ENCODE measurements at places on chromosomes 7 and 10.

GRCh38 chr10:35546824-35547225, 58.3 kb upstream of the GJD4 start:
- DNase-seq: peak; percentile 76

- DNase-seq: no peak
Measured at GRCh38 chr7:19117091-19117869, at the start of gene TWIST1. TSS of gene TWIST1 (minus strand) at chr7:19117636. CDS start at chr7:19117321, 315 bp downstream.

DNA sequence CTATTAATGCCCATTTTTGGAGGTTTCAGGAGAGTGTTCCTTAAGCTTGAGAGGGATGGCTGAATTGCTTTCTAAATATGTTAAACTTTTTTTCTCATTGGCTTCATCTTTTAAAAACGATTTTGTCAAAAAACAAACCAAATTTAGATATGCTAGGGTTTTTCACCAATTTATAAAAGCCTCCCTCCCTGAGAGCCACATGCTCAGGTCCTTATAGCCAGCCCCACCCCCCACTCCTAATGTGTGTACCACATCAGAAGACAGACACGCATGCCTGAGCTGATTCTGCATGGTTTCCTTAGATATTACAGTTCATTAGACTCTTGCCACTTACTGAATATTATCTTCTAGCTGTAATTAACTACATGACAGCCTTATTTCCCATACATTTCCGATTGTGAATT, 2.0 kb downstream of the CUL1 start:
- peak; percentile 33 for DNase-seq

DNA sequence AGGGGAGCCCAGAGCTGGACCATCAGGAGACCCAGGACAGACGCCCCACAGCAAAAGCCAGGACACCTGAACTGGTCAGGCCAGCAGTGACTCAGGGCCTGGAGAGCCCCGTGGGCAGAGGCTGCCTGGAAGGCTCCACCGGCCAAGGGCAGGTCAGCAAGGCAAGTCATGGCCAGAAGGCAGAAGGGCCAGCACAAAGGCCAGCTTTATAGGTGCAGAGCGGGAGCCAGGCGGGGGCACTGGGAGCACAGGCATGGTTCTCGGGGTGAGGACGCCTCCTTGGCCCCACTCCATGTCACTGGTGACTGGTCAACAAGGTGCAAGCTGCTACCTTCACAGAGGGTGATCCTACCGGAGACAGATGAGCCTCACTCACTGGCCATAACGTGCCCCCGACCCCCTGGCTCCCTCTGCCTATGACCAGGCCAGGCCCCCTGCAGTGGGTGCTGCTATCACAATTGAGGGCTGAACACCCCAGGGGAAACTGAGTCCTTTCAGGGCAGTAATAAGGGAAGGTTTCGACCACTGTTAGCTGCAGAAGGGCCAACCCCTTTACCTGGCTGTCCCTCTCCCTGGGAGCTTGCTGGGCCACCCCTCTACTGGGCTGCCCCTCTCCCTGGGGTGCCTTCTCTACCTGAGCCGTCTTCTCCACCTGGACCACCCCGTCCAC, 317.4 kb downstream of the PTPRN2 start:
- DNase-seq: no peak

- DNase-seq: no peak
Measured at GRCh38 chr10:44154956-44155355, 229.9 kb downstream of the CXCL12 start.

DNA sequence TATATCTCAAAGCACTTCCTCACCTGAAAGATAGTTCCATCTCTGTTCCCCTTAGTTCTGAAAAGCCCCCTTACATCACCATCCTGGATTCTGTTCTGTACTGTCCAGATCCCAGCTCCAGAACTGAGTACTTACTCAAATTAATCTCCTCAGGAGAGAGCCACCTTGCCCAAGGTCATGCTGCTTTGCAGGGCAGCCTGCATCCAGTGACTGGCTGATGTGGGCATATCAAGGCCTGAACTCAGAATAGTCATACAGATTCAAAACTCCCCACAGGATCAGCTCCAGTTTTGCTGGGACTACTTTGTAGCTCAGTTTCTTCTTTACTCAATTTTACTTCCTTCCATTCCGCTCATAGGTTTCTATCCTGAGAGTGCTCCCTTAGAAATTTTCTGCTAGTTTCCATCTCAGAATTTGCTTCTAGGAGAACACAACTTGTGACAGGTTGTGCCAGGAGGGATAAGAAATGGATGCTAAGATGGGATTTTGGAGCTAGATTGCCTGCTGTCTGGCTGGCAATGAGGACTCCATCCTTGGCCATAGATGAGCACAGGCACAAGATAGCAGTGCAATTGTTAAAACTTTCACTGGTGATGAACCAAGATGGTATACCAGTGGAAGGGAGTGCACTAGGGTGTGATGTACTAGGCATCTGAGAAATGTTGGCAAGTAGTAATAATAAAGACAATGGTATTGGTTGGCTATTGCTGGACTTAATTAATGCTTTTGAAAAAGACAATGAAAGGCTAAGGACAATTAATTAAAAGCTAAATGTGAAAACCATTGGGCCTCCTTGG, 17.3 kb downstream of the SRGN start:
- DNase-seq: no peak

GRCh38 chr10:51960494-51960895, 261.1 kb upstream of the CSTF2T start:
- DNase-seq: peak; percentile 23

DNA sequence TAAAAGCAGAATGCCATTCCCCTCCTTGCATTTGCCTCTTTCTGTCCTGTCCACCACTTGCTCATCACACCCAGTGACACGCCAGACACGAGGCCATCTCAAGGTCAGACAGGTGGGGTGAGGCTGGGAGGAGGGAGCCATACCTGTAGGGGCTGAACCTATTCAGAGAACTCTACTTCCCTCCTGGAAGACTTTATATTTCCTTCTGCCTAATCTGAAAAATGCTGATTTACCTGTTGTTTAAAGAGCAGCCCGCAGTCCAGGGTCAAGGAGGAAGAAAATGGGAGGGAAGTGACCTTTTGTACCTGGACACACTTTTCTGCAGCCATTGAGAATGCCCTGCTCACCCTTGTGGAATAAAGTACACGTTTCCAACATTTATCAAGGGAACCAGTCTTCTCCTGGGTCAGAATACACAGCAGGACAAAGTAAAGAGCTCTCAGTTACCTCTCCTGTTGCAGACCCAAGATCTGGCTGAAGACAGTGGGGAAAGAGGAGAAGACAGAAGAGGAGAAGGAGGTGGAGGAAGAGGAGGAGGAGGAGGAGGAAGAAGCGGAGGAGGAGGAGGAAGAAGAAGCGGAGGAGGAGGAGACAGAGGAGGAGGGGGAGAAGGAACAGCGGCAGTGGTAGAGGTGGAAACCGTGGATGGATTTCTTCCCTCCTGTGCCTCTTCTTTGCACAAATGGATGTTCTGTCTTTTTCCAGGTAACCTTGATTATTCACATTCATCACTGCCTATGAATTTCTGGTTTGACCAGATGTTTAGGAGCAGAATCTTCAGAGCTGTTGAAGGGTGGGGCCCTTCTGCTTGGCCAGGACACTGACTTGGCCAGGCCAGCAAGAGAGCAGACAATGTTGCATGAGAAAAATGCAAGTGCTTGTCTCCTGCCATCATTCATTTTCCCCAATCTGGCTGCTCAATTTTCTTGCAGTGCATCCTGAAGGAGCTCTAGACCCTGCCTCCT, 1.2 kb upstream of the BLNK start:
- DNase-seq: no peak

DNA sequence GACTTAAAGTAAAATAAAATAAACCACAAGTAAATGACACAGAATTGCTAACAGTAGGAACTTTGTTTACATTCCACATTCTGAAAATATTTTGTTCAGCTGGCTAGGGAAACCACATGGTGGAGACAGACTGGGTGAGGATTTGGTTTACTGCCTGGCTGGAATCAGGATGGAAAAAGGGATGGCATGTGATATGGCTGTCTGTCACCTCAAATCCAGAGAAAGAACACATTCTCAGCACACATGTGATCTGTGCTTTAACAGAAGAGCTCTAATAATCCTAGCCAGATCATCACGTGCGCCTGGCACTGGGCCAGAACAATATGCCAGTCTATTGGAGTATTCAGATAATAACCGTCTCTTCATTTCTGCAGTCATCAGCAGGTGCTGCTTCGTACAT, 90.9 kb upstream of the PIP4K2A start:
- no peak for DNase-seq

GRCh38 chr7:36286226-36286625, 103.4 kb upstream of the ANLN start:
- no peak for DNase-seq

DNA sequence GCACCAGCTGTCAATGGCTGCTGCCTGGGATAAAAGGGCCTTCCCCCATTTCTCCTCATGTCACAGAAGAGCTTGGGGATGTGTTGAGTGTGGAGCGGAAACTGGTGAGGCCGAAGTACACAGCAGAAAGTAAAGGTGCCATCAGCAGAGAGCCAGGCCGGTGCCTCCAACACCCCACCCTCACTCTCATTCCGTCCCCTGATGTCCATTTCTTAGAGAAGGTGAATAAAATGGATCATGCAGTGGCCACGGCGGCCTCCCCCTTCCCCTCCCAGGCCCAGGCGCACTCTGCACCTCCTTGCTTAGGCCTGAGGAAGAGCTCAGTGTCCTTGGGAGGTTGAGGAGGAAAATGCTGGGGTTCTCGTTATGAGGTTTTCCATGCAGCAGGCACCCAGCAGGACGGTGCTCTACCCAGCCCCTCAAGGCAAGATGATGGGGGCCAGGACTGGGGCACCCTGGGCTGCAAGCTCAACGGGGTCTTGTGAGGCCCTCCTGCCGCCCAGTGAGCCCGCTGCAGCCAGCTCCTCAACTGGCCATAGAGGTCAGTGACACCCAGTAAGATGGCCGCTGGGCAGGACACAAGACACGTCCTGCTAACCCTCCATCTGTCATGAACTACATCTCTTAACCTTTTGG, 163.9 kb downstream of the ADARB2 start:
- DNase-seq: no peak

GRCh38 chr10:4024027-4024426, 239.0 kb upstream of the KLF6 start:
- no peak for DNase-seq

DNA sequence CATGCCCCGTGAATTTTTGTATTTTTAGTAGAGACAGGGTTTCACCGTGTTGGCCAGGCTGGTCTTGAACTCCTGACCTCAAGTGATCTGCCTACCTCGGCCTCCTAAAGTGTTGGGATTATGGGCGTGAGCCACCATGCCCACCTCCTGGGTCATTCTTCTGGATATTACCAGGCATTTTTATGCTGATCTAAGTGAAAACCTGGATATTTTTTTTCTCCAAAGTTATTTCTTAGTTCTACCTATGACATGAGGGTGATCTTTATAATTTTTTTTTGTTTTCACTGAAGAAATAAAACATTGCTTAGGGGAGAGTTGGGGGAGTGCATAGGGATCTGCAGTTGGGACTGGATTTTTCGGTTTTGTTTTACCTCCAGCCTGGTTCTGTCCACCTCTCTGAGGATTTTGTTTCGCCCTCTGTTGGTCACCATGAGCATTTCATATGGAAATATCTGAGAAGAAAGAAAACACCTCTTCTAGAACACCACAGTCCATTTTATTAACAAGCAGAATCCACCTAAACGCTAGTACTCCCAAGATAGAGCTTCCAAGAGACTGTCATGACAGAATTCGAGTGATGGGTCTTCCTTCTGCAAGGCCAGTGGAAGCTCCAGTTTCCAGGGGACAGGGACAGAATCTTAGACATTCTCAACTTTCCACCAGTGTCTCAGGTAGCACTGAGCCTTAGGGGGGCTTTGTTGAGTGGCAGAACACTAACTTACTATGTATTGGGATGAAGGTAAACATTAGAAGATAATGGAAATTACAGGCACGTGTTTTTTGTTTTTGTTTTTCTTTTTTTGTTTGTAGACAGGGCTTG, 33.4 kb upstream of the AFAP1L2 start:
- DNase-seq: no peak

DNA sequence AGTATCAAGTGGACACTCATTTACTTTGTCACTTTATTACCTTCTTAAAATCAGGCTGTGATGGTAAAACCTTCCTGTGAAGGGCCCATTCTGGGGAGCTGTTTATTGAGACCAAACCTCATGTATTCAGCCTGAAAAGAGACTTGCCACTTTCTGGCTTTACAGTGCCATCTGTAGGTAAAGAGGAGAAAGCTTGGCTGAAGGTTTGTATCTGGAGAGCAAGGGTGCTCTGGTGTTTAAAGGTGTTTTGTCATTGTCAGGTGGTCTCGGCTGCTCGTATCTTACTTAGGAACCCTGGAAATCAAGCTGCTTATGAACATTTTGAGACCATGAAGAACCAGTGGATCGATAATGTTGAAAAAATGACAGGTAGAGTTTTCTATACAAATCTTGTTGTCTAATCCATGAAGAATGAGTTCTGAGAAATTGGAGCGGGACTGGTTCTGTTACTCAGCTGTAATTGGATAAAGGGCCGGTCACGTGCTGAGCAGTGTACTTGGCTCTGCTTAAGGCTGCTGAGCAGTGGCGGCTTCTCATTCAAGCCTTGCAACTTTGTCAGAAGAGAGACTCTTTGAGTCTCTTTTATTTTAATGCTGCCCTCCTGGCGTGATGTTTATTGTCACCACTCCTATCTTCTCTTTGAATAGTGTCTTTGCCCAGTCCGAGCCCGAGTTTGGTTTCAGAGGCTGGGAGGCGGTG, 46.9 kb downstream of the AP3M1 start:
- peak; percentile 33 for DNase-seq

- no peak for DNase-seq
Measured at GRCh38 chr10:122879339-122880273, at the start of gene FAM24B. TSS of gene FAM24B (minus strand) at chr10:122879581. CDS start at chr10:122850515, 29,066 bp downstream.

DNA sequence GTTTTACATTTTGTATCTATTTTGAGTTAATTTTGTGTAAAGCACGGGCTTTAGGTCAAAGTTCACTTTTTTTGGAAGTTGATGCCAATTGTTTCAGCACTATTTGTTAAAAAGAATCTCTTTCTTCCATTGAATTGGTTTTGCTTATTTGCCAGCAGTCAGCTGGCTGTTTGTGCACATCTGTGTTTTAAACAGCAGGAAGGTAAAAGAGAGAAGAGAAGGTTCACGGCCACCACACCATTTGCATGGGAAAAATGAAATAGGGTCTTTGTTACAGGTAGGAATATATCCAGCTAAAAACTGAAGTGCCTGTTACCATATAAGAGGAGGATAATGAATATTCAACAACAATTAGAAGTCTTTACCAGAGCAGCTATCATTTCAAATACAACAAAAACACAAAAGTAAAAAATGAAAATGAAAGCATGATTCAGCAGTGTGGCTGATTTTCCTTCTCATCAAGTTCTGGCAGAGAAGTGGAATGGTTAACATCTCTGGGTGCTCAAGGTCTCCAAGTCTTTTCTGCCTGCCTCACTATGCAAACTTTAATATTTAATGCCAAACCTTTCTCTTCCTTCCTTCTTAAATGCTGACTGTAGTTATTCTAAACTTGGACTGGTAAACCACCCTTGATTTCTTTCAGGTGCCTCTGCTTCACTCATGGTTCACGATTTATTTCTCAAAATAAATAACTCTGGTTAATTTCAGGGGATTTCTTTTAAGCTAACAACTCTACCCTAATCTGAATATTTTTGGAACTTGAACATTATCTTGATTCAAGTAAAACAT, 841.5 kb downstream of the GRM8 start:
- no peak for DNase-seq

DNA sequence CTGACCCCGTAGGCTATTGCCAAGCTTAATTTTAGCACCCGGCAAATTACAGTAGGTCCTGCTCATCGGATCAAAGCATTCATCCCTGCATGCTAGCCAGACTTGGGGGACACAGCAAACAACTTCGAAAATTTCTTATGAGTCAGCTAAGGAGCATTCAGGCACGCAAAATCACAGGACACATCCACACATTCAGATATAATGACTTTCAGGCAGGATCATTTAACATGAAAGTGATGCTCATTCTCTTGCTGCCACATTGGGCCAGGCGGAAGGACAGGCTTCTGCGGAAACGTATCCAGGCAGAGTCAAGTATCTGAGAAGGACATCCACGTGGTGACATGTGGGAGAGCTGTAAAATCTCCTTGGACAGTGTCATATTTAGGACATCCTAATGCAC, 474.0 kb upstream of the NRP1 start:
- peak; percentile 67 for DNase-seq
